ENCODE measurements at places on chromosomes 12 and 14. TPM values are rescaled to one million over a fixed set of nuclear protein-coding genes. Genes with fewer than 3 reads are reported as not detected.

KLRB1 gene
- 11.6 TPM for total RNA-seq

- no peak for ATAC-seq
Observed at GRCh38 chr12:72286526-72286925, 14.4 kb downstream of the TRHDE start.

- ATAC-seq: no peak
Observed at GRCh38 chr12:123498126-123498825, 35.2 kb downstream of the RILPL1 start.

- no peak for ATAC-seq
Observed at GRCh38 chr14:60349663-60350365, 100.8 kb downstream of the PPM1A start.

DNA sequence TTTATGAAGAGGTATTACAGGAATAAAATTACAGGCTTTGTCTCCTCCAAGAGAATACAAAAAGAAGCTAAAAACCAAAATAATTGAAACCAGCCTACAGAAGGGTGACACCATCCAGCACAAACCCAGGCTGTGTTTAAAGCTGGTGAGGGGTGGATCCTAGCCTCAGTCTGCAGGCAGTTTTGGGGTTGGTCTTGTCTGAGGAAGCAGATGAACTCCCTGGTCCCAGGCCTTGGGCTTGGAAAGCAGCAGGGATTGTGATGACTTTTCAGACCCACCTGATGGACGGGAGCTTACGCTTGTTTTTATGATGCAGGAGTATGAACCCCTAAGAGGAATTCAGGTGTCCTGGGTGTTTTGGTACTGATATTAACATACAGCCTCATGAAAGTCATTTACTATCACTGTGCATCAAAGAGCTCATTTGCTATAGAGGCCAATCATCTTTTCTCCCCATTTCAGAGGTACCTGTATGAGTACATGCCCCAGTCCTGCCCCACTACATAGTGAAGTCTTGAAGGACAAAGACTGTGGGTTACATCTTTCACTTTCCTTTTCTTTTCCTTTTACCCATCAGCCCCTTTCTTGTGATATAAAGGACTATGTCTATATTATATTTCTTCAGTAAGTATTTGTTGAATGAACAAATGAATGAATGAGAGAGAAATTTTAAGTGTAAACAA, 18.1 kb downstream of the PRICKLE1 start:
- no peak for ATAC-seq

DNA sequence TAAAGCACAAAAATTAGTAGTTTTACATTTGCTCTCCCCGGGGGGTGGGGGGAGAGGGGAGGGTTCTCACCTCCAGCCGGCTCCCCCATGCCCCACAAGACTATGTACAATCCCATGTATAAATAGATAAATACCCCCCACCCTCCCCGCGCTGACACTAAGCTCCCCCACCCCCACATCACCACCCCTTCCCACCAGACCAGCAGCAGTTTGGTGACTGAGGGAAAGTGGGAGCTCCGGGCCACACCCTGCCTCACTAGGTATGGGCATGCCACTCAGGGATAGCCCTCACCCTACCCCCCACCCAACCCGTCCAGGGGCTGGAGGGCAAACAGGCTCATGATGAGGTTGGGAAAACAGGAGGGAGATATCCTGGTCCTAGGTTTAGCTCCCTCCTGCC, 1.9 kb upstream of the PRKAG1 start:
- no peak for ATAC-seq

Data from activated T-helper 17 cell treated with anti-CD3 and anti-CD28 coated beads, Interleukin-2, amount 50 U/mL, for 72 hours (primary cell).